ENCODE measurements at places on chromosomes 6 and 20.

DNA sequence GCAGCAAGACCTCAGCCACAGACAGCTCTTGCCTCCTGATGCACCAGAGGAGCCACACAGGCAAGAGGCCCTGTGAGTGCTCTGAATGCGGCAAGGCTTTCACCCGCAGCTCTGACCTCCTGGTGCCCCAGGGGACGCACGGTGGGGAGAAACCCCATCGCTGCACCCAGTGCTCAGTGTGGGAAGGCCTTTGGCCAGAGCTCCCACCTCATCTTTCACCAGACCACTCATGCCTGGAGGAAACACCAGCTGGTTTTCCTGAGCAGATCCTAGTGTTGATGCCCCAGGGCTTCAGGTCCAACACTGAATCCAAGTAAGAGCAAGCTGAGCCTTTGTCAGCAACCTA lies 37.0 kb upstream of the XRN2 start:
- no peak for DNase-seq

DNA sequence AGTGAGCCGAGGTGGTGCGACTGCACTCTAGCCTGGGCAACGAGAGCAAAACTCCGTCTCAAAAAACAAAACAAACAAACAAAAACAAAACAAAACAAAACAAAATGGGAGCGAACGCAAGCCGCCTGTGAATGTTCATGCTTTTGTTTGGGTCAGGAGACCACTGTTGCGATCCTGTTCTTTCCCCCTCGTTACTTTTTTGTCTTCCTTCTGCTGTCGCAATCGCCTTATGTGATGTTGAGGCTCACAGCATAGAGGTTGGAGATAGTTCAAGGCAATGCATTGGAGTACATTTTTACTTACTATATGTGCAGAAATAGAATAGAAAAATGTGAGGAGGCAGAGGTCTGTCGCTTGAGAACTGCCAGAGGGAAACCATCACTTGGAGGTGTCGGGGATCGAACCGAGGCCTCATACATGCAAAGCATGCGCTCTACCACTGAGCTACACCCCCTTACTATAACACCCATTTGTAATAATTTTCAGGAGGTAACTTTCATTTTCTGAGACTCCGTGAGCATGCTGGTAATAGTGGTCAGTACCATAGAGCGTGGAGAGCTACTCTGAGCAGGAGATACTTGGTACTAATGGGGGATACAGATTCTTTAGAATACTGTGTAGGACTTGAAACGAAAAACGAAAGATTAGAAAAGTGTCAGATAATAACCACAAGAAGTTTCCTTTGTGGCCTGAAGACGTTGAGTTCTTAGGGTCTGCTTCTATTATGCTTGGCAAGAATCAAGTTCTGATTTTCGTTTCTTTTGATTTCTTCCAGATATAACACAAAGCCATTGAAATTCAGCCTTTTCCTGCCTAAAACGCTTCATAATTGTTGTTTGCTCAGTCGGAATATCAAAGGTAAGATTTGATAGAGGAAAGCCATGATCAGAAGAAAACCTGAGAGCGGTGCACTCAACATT lies 121.1 kb downstream of the TRIM27 start:
- no peak for DNase-seq

DNA sequence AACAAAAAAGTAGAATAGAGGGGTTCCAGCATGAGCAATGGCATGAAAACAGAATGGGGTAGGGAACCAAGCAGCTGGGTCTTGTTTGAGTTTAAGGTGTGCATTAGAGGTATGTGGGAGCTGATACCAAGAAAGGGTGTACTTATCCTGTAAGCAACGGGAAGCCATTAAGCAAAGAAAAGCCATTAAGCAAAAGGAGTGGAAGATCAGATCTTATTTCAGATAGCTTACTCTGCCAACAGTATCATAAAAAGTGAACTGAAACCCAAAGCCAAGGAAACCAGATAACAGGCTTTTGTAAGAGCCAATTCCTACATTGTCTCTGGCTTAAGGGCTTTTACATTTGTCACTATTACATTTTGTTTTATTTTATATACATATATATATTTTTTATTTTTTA lies 21.3 kb upstream of the BEND6 start:
- no peak for DNase-seq

DNA sequence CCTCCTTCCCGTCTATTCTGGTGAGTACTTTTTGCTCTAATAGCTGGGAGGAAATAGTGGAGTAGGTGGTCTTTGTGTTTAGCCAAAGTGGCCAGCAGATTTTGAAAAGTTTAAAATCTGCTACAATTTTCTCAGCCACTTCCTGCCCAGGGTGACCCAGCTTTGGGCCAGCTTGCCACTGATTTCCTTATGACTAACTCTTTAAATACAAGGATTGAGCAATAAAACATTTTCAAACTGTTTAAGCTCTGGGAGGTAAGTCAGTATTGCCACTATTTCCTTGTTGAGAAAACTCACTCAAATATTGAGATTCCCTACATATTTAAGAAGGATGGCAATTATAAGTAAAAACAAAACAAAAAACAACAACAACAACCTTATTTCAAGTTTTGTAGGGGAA lies 54.5 kb downstream of the TRMT11 start:
- DNase-seq, result no peak

DNA sequence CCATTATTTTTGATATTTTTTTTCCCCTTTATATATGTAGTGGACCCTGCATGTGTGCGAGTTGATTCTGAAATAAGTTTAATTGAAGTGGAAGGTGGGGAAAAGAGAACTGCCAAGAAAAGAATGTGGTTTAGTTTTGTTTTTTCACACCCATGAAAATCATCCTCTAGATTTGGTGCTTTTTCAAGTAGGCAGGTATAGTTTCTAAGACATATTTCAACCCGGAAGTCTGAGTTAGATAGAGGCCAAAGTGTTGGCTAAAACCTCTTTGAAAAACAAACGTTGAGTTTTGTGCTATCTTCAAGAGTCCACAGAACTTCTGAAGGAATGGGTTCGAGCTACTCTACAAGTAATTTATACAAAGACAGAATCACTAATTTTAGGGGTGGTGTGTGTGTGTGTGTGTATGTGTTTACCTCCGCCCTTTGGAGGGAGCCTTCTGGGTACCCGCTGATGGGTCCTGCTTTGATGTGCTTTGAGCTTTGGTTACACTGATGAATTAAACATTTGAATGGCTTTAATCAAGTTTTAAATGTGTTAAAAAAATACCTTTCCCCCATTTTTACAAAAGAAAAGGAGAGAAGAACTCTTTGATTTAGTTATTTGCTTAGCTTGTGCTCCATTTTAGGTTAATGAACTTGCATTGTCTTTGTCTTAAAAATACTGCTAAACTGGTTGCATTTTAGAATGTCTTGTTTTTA lies 2.5 kb downstream of the RREB1 start:
- DNase-seq, result no peak

Data from stimulated activated CD8-positive, alpha-beta memory T cell treated with anti-CD3 and anti-CD28 coated beads, Interleukin-4, amount 100 ng/mL, for 1 hour (primary cell).